ENCODE measurements at places on chromosomes 4 and X. TPM values are rescaled to one million over a fixed set of nuclear protein-coding genes. Genes with fewer than 3 reads are reported as not detected.

Gene CISD2
- total RNA-seq = 19.8 TPM

Gene NLRP2B
- not detected for total RNA-seq

Gene APLN
- 10.5 TPM for total RNA-seq

Gene TREX2
- total RNA-seq = 0.28 TPM

Gene VCX
- total RNA-seq = not detected

Gene NAT8L
- 3.2 TPM for total RNA-seq

Gene CDX4
- not detected for total RNA-seq

Gene TKTL1
- 9.7 TPM for total RNA-seq

Gene DMD
- 127 TPM for total RNA-seq

Gene GCNA
- total RNA-seq = 1.6 TPM

Gene PDHA1
- 623 TPM for total RNA-seq

Gene GLOD5
- not detected for total RNA-seq

Gene MND1
- not detected for total RNA-seq

Gene NUDT10
- 0.22 TPM for total RNA-seq

Gene PASD1
- total RNA-seq = not detected

Gene KLF8
- total RNA-seq = 7.1 TPM

Gene SSX2
- total RNA-seq = not detected

Gene SPANXN3
- total RNA-seq = not detected

Gene IL2
- total RNA-seq = not detected

Gene CXCR3
- total RNA-seq = 0.28 TPM

Gene FGB
- 1.8 TPM for total RNA-seq

Gene AKAP14
- total RNA-seq = not detected

Gene TASL
- 0.71 TPM for total RNA-seq
